NCI-H446 (cell line): ENCODE measurements at places on chromosomes 11 and 22.

DNA sequence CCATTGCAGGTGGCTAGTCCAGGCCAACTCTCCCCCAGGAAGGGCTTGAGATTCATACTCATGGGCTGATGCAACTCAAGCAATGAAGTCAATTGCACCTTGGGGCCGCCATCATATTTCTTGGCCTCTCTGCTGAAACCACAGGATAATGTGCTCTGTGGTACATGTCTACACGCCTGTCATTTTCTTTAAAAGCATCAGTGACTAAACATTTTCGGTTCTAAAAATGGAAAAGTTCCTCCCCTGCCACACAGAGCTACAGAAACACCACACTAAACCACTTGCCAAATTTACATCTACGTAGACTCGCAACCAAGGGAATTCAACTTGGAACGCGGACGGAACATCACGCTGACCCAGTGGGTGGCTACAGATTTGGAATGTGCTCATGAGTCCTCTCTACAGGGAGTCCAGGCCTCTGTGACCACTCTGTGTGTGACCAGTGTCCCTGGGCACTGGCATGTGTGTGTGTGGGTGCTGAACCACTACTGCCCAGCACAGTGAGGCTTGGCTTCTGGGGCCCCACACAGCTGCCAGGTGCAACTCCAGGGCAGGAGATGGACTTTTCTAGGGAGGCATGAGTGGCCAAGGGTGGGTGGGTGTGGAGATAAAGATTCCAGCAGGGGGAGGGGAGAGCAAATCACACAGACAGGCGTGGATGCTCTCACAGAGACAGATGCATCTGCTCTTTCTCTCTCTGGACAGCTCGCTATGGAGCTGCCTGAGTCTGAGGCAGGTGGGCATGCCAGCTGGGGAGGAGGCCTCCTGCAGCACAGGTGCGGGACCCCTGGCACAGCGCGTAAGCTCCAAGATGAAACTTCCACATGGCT lies 261.9 kb downstream of the CTTN start:
- DNase-seq, result no peak

DNA sequence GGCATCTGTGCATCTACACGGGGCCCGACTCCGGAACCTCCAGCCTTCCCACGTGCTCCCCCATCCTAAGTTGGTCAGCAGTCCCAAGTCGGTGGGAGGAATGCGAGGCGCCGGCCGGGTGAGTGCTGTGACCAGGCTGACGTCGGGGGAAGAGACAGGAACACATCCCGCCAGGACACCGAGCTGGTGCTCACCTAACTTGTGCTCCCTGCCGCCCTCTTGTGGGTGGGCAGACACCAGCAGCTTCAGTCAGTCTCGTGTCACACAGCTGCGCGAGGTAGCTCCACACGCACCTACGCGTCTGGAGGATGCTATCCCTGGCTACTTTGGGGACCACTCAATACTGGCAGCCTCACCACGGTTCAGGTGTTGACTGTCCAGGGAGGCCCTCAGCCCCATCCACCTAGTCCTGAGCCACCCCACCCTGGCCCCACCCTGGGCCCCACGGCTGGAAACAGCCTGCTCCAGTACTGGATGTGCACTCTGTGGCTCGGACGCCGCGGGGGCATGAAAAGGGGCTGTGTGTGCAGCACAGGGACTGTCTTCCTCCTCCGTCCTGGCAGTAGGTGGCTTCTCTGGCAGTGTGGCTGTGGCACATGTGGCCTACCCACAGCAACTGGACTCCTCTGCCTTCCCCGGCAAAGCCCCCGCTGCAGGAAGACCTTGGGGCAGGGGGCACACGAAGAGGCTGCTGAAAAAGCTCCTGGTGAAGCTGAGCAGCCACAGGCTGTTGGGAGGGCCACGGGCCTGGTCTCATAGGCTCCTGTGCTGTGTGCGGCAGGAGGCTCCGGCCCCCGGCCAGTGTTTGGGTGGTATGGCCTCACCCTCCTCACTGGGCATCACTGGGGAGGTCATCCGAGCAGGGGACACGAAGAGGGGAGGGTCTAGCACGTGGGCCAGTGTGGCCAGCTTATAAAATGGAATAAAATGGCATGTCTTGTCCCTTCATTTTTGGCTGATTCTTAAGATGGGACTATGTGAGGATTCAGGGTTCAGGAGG lies 11.2 kb upstream of the BID start:
- DNase-seq, result peak; percentile 43

DNA sequence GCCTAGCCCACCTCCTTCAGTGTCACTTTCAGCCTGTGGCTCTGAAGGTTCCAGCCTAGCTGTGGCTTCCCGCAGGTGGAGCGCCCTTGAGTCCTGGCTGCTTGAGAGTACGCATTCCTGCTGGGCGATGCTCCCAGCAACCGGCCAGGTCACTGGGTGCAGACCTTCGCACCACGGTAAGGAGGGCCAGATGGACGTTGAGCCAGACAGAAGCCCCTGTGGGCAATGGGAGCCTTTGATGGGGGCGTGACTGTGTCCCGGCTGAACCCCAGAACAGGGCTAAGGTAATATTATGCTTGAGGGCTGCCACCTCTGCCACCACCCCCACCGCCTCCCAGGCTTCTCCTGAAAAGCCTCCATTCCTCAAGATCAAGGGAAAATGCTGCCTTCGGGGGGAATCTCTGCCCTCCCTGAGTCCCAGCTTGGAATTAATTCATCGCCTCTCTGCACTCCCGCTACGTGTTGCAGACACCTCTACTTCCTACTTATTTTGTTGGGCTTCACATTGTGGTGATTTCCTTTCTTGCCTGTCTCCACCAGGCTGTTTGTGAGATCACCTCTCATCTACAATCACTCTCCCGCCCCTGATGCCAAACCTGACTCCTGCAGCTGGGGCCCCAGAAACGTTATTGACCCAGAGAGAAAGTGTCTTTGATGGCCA lies 144.9 kb upstream of the NECTIN1 start:
- no peak for DNase-seq

DNA sequence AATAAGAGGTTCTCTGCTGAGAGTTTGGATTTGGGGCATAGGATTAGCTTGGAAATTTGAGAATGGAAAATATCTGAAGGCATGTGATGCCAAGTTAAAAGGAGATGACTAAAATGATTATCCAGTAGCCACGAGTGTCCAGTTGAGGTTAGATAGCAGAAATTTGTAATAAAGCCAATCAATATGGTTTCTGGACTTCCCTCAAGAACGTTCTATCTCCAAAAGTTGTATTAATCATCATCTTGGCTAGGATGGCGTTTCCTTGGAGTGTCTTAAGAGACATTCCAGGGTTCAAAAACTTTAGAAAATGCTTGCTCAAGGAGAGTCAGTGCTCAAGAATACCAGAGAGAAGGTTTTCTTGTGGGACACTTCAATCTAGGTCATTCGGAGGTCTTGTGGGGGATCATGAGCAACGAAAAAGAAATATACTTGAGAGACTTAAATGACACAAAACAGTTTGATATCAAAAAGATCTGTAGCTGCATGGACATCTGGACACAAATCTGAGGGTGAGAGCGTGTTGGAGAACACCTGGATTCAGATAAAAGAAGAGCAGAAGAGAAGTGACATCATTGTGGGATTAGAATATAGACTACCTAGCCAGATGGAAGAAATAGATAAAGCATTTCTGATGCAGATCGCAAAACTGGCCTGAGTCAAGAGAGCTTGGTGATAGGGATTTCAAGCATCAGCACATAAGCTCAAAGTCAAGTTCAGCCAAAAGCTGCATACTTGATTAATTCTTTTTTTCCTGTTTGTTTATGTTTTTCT lies 97.7 kb downstream of the ARFGAP2 start:
- DNase-seq, result no peak

GRCh38 chr11:92558323-92558722 lies 333.7 kb downstream of the FAT3 start:
- peak; percentile 52 for DNase-seq
